GM23248 (cell line): ENCODE measurements at places on chromosomes 1 and 21. TPM values are rescaled to one million over a fixed set of nuclear protein-coding genes. Genes with fewer than 3 reads are reported as not detected.
A peak's percentile ranks its signal among the peaks of the same experiment; 100 is the strongest.

DNA sequence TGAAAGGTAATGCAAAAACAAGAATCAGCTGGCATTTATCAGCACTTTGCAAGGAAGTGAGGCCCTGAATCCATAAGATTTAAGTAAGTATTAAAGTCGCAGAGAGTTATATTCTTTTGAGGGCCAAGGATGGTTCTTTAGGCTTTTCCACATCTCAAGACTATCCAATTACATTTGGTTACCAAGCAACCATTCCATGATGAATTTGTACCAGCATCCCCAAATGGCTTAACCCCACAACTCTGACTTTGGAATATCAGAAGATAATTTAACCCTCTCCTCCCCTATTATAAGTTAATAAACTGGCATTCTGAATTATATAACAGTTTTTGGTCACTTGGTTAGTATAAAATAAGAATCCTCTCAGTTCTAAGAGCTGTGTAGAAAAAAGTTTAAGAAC lies 2.8 kb downstream of the PHTF1 start:
- no peak overlapping the region for H3K27ac ChIP-seq
- 0 out of 2 replicates have a peak, but pooled peaks cover 7% of the 10 kb centered on the region for H3K36me3 ChIP-seq
- DNase-seq: no peak
- peaks cover 8% of the 10 kb centered on the region for H3K4me1 ChIP-seq
- H3K27me3 ChIP-seq: no peaks in the 10 kb centered on the region

The CLEC20A gene
- total RNA-seq: not detected in 2 replicates

- no peaks in the 10 kb centered on the region for H3K36me3 ChIP-seq
- peaks cover 24% of the 10 kb centered on the region for H3K27me3 ChIP-seq
- H3K4me1 ChIP-seq: peaks cover 21% of the 10 kb centered on the region
- peak overlapping the region; percentile 18; the same call in 1 of the 2 replicates for H3K4me3 ChIP-seq
These were observed 89.5 kb downstream of the VWA5B1 start for GRCh38 chr1:20380175-20380574.

GRCh38 chr1:2251786-2252185 lies 23.7 kb downstream of the SKI start:
- no peaks in the 10 kb centered on the region for H3K27me3 ChIP-seq
- H3K27ac ChIP-seq: no peak overlapping the region
- H3K4me3 ChIP-seq: no peak overlapping the region

The MYOM3 gene
- total RNA-seq: 1.0 and 1.4 TPM in 2 replicates

The MKNK1 gene
- 8.9 and 15.5 TPM in 2 replicates for total RNA-seq

GRCh38 chr21:46067505-46068201 lies 30.3 kb upstream of the COL6A2 start:
- H3K27me3 ChIP-seq: no peaks in the 10 kb centered on the region
- no peak overlapping the region for H3K4me3 ChIP-seq
- peaks cover 25% of the 10 kb centered on the region for H3K4me1 ChIP-seq
- no peak overlapping the region for H3K27ac ChIP-seq

DNA sequence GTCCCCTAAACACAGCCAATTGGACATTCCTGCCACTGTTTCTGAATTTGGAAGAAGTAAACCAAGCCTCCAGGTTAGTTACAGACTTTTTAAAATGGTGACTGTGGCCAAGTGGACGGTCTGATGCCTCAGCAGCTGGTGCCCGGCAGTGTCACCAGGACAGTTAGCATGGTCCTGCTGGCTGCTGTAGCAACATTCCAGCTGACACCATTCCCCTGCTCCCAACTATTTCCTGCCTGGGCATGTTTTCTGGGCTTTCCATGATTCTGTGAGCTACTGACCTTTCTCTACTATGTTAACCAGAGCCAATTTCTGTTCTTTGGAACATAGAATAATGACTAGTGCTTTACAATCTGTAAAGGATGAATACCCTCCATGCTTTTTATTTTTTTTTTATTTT lies 95.0 kb downstream of the TLR5 start:
- H3K4me1 ChIP-seq: no peaks in the 10 kb centered on the region
- DNase-seq: no peak
- H3K27ac ChIP-seq: no peak overlapping the region
- peaks cover 17% of the 10 kb centered on the region for H3K27me3 ChIP-seq
- no peaks in the 10 kb centered on the region for H3K36me3 ChIP-seq
- H3K4me3 ChIP-seq: no peak overlapping the region
